ENCODE measurements at places on chromosomes 12 and 14.

GRCh38 chr12:16789204-16789790 lies 183.3 kb upstream of the LMO3 start:
- no peak for DNase-seq
- no peaks in the 10 kb centered on the region for H3K27me3 ChIP-seq
- H3K4me3 ChIP-seq, result no peak overlapping the region
- H3K36me3 ChIP-seq, result no peaks in the 10 kb centered on the region
- H3K27ac ChIP-seq, result no peak overlapping the region
- no peaks in the 10 kb centered on the region for H3K4me1 ChIP-seq

- H3K4me3 ChIP-seq, result no peak overlapping the region
- no peaks in the 10 kb centered on the region for H3K36me3 ChIP-seq
- no peaks in the 10 kb centered on the region for H3K27me3 ChIP-seq
- H3K27ac ChIP-seq, result no peak overlapping the region
- H3K4me1 ChIP-seq, result no peaks in the 10 kb centered on the region
Observed at GRCh38 chr12:32025906-32026305, 66.7 kb downstream of the RESF1 start.

GRCh38 chr12:72282721-72283120 lies 10.6 kb downstream of the TRHDE start:
- peaks cover 12% of the 10 kb centered on the region for H3K4me1 ChIP-seq
- H3K4me3 ChIP-seq, result no peak overlapping the region
- no peaks in the 10 kb centered on the region for H3K27me3 ChIP-seq
- no peak overlapping the region for H3K27ac ChIP-seq
- no peak for DNase-seq
- no peaks in the 10 kb centered on the region for H3K36me3 ChIP-seq

DNA sequence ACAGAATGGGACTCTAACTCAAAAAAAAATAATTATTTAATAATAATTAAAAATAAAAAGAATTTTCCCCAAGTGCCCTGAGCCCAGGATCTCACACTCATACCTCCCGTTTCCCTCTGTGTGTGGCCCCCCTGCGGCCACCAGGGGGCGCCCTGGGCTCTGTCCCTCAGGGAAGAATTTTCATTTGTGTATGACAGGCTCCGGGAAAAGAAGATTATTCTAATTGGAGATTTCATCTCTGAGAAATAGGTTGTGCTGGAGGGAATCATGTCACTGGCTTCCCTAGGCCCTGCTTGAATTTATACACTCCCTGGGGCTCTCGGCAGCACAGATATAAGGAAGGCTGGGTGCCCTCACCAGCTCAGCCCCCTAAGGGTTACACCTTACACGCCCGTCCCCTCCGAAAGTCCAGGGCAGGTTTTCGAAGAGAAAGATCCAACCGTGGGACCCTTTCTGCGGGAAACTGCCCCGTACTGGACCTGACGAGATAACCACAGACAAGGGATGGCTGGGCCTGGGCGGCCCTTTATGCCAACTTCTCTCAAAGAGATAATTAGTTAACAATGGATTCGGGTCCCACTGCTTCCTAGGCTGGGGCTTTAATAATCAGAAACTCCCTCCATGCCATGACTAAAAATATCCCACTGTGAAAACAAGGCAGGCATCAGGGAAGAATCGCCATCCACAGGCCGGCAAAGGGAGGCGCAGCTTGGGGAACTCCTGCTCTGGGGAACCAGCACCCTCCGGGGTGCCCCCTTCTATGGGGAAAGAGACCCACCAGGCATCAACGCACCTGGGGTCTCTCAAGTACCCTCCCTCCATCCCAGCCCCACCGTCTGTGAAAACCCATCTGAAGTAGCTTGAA lies 80.7 kb downstream of the KDM2B start:
- H3K4me1 ChIP-seq, result peaks cover 3% of the 10 kb centered on the region
- peak; percentile 15 for DNase-seq
- H3K4me3 ChIP-seq, result no peak overlapping the region
- H3K27me3 ChIP-seq, result no peaks in the 10 kb centered on the region
- no peak overlapping the region for H3K27ac ChIP-seq

DNA sequence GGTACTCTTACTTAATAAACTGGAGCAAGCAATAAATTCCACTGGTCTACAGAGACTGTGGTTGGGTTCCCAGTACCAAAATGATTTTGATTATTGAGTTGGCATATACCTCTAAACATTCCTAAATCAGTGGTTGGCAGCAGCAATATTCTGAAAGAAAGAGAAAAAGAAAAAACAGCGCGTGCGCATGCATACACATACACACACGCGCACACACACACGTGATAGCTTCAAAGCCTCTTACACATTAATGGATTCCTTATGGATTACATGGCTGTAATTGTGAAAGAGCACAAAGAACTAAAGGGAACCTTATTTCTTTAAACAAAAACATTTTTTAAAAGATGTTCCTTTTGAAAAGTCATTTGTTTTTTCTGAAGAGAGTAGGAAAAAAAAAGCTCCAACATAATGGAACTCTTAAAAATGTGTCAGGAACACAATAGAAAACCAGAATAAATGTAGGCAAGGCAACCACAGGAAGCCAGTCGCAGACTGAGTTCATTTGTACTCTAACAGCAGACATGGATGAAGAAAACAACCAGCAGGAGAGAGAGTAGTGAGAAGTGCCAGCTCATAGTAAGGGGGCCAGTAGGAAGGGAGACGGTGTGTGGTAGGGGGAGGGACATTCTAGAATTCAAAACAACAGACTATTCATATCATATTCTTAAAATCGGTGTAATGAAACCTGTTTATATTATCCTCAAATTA lies 80.0 kb downstream of the DRAM1 start:
- no peak overlapping the region for H3K27ac ChIP-seq
- DNase-seq, result peak; percentile 22
- no peaks in the 10 kb centered on the region for H3K27me3 ChIP-seq
- H3K36me3 ChIP-seq, result no peaks in the 10 kb centered on the region

GRCh38 chr14:57746563-57746962 lies 119.3 kb downstream of the SLC35F4 start:
- no peaks in the 10 kb centered on the region for H3K27me3 ChIP-seq
- H3K36me3 ChIP-seq, result no peaks in the 10 kb centered on the region
- H3K27ac ChIP-seq, result no peak overlapping the region
- H3K4me1 ChIP-seq, result peaks cover 18% of the 10 kb centered on the region
- no peak for DNase-seq

DNA sequence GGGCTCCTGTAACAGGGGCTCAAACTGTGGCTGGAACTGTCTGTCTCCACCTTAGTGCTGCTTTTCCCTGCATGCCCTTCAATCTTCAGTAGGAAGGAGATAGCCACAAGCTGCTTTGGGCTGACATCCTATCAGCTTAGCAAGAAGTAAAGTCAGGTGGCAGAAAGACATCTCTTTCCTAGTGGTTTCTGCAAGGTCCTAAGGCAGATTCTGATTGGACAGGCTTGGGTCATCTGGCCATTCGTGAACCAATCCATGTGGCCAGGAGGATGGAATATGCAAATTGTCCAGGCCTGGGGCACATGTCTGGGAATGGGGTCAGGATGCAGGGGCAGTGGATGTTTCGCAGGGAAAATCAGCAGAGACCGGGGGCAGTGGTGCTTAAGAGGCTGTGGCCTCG lies 5.2 kb downstream of the RITA1 start:
- no peak overlapping the region for H3K27ac ChIP-seq
- H3K36me3 ChIP-seq, result peaks cover 3% of the 10 kb centered on the region
- H3K4me1 ChIP-seq, result peaks cover 21% of the 10 kb centered on the region
- H3K27me3 ChIP-seq, result no peaks in the 10 kb centered on the region
- DNase-seq, result peak; percentile 45

DNA sequence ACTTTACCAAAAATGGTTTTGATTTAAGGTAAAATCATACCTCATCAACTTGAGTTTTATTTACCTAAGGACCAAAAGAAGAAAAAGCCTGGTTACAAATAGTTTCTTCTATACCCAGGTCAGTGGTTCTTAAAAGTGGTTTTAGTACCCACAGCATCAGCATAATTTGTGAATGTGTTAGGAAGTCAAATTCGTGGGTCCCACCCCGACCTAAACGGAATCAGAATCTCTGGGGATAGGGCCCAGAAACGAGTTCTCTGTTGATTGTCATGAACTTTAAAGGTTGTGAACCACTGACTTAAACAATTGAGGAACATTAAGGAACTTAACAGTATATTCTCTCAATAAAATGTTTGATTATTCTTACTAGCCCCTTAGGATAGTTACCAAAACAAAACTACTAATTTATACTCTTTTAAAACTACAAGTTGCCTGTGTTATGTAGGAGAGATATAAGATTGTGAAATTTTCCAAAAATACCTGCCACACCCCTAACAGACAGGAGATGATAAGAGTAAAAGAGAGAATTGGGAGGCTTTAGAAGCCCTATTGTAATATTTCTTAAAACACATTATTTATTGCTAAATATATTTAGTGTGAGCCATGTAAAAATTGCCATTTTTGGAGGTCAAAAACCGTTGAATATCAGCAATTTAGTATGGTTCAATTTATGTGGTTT lies 669 bp upstream of the SLC25A21 start:
- DNase-seq, result no peak
- no peaks in the 10 kb centered on the region for H3K27me3 ChIP-seq
- H3K27ac ChIP-seq, result no peak overlapping the region
- H3K4me3 ChIP-seq, result peak overlapping the region; percentile 72

- H3K27ac ChIP-seq, result peak overlapping the region; percentile 98
- H3K27me3 ChIP-seq, result no peaks in the 10 kb centered on the region
- peaks cover 23% of the 10 kb centered on the region for H3K4me1 ChIP-seq
- no peak for DNase-seq
- peaks cover under 1% of the 10 kb centered on the region for H3K36me3 ChIP-seq
- peak overlapping the region; percentile 98 for H3K4me3 ChIP-seq
Observed at GRCh38 chr14:60093080-60093479, 1.4 kb downstream of the PCNX4 start.

- peak overlapping the region; percentile 73 for H3K4me3 ChIP-seq
- DNase-seq, result no peak
- H3K27me3 ChIP-seq, result no peaks in the 10 kb centered on the region
- H3K27ac ChIP-seq, result peak overlapping the region; percentile 67
Observed at GRCh38 chr12:75390156-75390898, 562 bp upstream of the GLIPR1L2 start.

DNA sequence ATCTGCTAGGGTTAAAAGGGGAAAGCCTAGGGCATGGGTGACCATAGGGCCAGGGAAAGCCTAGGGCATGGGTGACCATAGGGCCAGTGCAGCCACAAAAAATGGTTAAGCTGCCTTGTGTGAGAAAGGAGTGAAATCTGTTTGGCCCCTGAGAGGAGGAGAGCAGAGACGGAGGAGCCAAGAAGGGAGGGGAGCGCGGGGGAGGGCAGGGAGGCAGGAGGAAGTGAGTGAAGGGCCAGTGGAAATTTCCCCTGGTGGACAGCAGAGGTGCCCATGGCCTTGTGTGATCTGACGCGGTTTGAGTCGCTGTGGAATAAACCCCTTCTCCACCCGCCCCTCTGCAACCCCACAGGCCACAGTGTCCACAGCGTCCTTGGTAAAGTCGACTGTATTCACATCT lies 618 bp upstream of the AQP6 start:
- peaks cover 15% of the 10 kb centered on the region for H3K27me3 ChIP-seq

Measured in astrocyte (in vitro differentiated cells and primary cell).